Lower lobe of right lung (tissue), 2 donors: ENCODE measurements at places on chromosomes 5 and 9.

- DNase-seq = no peak
These were observed 43.7 kb upstream of the DEPDC1B start for GRCh38 chr5:60743511-60744314.

- DNase-seq = no peak
These were observed 284.1 kb downstream of the ELAVL2 start for GRCh38 chr9:23541976-23542375.

DNA sequence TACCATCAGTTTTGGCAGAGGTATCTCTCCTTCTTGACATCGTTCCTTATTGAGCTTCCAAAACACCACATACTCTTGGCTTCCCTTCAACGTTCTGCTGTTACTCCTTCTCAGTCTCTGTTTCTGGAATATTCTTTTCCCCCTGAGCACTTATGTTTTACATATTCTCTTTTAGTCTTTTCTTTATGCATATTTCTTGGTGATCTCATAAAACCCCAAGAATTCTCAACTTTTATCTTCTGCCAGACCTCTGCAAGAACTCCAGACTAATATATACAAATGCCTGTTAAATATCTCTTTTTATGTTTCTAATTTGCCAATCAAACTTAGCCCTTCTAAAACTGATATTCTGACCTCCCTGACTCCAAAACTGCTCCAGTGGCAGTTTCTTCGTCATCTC, 453.4 kb upstream of the CTNND2 start:
- DNase-seq = no peak

DNA sequence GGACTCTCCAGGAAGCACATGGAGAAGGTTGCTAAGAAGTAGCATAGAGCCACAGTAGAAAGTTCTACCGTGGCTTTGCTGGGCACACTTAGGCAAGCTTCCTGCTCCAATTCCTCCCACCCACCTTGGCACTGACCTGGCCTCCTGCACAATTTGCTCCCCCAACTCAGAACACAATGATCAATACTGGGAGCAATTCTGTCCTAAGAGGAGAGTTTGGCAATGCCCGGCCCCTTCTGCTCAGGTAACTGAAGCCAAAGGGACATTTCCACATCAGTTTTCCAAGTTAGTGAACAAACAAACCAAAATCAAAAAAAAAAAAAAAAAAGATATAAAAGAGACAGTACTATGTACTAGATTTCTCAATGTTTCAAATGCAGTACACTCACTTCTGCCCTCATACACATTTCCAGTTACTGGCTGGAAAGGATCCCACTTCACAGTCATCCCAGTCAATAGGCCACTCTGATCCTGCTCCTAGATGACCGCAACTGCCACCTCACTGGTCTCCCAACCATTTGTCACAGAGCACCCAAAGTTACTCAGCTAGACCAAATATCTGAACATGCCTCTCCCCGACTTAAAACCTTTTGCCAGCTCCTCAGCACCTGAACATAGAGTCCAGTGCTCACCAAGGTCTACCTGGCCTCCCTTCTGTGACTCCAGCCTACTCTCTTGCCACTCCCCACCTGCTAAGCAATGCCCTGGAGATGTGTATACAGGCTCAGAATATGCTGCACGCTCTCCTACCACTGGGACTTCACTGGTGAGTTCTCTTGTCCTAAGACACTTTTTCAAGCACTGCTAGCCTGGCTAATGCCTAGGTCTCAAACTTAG, 21.3 kb downstream of the ABCA1 start:
- no peak for DNase-seq

- DNase-seq = no peak
These were observed 613 bp upstream of the COL15A1 start for GRCh38 chr9:98942906-98943681.

DNA sequence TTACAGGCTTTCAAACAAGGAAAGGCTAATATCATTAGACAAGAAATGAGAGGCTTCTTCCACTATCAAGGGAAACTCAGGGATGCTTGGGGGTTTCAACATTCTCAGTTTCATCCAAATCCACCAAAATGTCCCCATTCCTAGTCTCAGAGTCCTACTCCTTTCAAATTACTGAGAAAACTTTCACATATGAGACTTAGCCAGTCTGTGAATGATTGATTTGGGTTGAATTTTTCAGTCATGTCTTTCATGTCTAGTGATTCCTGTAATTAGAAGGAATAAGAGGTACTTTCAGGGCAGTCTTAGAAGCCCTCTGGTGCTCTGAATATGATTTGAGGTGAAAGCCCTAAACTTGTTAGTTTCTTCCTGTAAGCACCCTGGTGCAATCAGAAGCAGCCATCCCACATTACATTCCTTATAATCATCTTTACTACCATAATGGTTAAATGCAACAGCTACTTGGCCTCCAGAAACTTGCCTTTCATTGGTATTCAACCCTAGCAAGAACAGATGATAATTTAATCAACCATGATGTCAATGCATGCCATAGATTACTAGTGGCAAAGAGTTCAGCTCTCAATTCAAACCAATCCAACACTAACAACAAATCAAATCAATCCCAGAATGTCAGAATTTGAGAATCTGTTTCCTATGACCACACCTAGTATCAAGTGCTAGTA, 50.7 kb upstream of the RIC1 start:
- no peak for DNase-seq

- no peak for DNase-seq
These were observed 23.0 kb upstream of the NSG2 start for GRCh38 chr5:174022384-174023095.

- DNase-seq = no peak
These were observed 79.4 kb downstream of the SH3GL2 start for GRCh38 chr9:17658237-17658636.

- no peak for DNase-seq
These were observed 3.9 kb downstream of the IL9 start for GRCh38 chr5:135891791-135892190.

GRCh38 chr5:120153551-120153950, 310.5 kb upstream of the PRR16 start:
- DNase-seq = no peak

DNA sequence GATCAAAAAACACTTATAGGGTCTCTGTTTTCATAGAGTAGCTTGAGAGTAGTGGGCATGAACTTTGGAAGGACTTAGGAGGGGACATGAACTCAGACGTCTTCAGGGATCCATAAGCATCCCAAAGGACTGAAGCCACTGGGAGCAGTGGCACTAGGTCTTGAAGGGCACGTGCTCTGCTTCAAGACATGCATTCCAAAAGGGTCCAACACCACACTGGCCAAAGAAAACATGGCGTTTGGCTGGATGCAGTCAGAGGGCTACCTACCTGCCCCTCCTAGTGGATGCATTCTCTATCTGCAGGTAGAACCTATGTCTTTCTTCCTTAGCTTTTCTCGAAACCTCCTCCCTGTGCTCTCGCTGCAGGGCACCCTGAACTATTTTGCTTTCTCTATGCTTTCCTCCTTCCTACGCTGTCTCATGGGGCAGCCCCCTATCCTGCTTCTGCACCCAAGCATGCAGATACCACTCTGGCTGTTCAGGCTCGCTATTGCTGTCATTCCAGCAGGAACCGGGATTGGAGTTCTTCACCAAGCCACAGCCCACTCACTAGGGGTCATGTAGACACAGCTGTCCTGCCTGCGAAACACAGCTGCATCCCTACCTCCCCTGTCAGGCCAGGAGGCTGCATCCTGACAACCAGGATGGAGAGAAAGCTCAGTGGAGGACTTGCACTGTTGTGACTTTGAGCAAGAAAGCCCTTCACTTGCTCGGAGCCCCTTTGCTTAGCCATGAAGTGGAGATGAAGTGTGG, 11.9 kb downstream of the FAM240B start:
- DNase-seq = no peak

DNA sequence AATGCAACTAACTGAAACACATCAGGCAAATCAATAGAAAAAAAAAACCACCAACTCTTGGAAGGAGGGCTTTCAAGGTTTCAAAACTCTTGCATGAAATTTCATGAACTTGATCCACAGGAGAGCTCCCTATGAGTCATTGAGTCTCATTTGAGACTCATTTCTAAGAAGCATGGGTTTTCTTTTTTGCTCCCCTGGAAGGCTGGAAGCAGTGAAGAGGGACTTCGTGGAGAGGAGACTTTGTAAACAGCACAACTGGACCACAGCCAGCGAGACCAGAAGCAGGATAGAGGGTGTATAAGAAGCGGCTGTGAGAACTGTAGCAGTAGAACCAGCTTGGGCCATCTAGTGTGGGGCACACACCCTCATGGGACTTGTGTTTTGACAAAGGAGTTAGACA, 41.2 kb upstream of the RAPGEF1 start:
- DNase-seq = no peak

GRCh38 chr9:97889941-97890887, 32.1 kb downstream of the TRMO start:
- peak; percentile 62 for DNase-seq

GRCh38 chr9:32665101-32665500, 29.6 kb upstream of the TAF1L start:
- no peak for DNase-seq

- no peak for DNase-seq
These were observed 15.8 kb upstream of the FABP6 start for GRCh38 chr5:160213537-160213936.

- DNase-seq = no peak
These were observed 8.9 kb downstream of the LARS1 start for GRCh38 chr5:146173597-146173996.

GRCh38 chr9:115296831-115297565, 179.0 kb upstream of the TNC start:
- DNase-seq = no peak

DNA sequence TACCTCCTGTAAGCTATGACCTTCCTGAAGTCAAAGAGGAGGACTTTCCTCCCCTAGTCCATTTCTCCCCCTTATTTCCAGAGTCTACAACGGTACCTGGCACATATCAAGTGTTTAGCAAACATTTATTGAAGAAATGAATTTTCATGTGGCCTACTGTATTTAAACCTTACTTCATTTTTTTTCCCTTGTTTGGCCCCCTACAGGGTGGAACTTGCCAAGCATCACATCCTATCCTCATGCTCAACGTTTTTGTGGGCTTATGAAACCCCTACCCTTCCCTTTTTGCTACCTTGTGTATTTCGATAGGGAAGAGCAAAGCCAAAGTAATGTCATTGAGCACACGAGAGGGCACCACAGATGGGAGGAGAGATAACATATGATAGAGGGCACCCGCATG, 1857.8 kb upstream of the WWC1 start:
- DNase-seq = no peak

DNA sequence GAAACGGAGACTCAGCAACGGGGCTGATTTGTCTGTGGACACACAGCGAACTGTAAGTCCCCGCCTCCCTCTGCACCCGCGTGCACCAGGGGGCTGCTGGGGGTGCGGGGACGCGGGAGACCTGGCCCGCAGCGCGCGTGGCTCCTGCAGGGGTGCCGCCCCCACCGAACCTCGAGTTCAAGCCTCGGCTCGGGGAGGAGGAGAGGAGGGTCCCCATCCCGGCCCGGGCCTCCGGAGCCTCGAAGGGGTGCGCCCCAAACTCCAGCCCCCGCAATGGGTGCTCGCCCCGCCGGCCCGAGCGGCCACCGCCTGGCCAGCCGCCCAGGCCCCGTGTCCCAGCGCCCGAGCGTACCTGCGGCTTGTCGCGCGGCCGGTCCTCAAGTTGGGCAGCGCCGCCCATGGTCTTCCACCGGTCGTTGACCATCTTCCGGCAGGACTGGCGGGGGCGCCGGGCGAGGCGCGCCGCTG, 829 bp downstream of the FIBCD1 start:
- no peak for DNase-seq

- DNase-seq = no peak
These were observed 65.2 kb downstream of the RAPGEF1 start for GRCh38 chr9:131674425-131675421.

- DNase-seq = no peak
These were observed 117.8 kb downstream of the CCDC192 start for GRCh38 chr5:127820910-127821553.

GRCh38 chr5:143898381-143898780, 86.4 kb downstream of the HMHB1 start:
- no peak for DNase-seq

- no peak for DNase-seq
These were observed 112.4 kb upstream of the CTSL start for GRCh38 chr9:87613265-87614111.

DNA sequence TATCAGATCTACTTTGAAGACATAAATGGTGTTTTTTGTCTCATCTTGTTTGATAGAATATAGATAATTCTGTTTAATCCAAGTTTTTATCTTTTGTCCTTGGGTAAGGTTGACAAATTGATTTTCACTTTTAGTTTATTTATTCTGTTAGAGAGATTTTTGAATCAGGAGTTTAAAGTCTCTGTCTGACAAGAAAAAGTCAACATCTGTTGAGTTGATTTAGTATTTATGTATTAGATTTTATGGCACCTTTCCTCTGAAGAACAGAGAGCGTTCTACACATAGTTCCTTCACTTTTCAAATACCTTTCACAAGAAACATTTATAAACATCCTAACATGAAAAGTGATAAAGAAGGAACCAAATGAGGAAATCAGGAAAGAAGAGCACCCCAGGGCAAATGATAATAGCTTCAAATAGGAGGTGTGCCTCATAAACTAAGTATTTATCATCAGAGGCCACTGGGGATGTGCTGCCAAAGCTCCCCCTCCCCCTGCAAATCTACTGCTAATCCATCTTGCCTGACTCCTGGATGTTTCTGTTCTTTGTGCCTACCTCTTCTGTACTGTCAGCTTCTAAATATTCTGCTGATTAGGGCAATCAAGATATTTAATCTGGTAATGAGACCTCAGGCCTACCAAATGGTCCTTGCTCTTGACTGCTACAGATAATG, 457.7 kb upstream of the CHD1 start:
- no peak for DNase-seq

DNA sequence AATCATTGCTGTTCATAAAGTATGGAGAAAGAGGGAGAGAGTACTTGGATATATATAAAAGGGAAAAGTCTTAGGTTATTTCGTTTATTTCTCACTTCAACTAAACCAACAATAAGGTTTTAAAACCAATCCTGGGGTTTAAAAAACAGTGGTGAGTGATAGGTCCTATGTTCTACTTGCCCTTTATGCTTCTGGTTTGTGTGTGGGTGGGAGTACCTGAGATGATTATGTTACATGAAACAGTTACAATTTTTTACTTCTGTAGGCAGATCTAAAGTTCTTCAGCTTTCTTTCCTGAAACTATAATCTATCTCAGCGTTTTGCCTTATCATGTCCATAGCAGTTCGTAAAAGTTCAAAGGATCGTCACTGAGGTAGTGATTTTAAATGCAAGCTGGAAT, 49.2 kb downstream of the STX17 start:
- no peak for DNase-seq

DNA sequence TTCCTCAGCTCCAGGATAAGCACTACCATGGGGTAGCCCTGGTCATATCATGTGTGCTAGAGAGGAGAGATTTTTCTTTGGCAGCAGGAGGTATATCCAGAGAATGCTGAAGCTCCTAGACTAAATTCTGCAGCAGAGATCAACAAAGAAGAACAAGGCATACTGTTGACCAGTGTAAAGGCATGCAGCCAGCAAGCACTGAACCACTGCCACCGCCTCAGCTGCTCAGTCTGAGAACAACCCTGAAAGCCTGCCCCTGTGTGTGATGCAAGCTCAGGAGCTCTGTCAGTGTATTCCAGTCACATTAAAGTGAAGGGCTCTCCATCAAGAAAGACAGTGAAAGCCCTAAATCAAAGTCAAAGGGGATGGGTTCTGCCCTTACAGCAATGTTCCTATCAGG, 439.5 kb upstream of the CD180 start:
- peak; percentile 47 for DNase-seq
